Stimulated activated CD4-positive, alpha-beta T cell treated with anti-CD3 and anti-CD28 coated beads, Interleukin-12 subunit alpha, Interleukin-12 subunit beta, amount 100 ng/mL, for 48 hours (primary cell): ENCODE measurements at places on chromosomes 5 and 9.
A peak's percentile ranks its signal among the peaks of the same experiment; 100 is the strongest.

DNA sequence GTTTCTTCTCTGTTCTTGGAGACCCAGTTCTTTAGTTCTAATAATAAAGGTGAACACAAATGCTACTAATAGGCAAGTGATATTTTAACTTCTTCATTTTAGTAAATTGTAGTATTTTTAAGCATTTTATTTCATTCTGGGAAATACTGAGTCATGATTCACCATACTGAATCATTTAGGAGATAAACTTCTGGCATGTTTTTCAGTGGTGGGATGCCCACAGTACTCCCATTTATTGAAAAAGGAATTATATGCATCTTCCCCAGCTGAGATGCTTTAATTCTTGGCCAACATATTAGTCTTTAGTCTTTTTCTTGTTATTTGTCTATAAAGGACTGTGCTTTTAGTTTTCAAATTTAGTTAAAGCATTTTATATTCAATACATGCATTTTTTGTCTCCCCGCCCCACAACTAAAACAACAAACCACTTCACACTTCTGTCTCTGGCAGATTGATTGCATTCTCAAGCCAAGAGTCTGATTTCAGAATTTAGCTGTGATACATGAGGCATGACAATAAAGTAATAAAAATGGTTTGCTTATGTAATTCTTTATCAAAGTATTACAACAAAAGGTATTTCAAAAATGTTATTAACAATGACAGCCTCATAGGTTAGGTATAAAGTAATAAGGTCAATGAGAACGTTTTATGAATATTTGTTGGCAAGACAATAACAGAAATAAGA, 125.2 kb upstream of the CDH18 start:
- no peak for DNase-seq

DNA sequence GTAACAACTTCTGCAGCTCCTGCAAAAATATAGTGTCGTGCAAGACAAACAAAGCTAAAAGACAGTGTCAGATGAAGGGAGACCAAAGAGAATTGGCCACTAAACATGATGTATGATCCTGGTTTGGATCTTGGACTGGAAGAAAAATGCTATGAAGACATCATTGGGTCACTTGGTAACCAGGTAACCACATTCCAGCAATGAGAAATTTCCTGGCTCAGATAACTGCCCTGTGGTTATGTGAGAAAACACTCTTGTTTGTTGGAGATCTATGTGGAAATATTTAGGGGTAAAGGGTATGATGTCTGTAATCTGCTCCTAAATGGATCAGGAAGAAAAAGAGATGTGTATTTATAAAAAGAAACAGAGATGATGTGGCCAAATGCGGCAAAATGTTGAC, 45.5 kb upstream of the ANKRD33B start:
- no peak for DNase-seq

DNA sequence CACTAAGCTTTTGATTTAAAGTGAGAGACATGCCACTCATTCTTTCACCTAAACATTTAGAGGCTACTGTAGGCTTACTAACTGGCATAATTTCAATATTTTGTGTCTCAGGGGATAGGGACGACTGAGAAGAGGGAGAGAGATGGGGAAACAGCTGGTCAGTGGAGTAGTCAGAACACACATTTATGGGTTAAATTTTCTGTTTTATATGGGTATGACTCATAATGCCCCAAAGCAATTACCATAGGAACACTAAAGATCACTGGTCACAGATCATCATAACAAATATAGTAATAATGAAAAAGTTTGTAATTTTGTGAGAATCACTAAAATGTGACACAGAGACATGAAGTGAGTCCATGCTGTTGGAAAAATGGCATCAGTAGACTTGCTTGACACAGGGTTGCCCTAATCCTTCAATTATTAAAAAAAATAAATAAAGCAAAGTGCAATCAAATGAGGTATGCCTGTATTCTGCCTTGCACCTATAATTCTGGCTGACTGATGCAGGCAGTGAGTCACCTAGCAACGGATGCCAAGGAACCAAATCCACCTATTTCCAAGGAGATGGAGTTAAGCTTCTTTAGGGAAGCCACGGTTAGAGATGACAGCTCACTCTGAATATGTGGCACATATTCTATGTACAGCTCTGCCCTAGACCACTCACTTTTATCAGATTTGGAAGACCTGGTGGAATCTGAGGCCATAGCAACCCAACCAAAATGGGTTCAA, 166.1 kb downstream of the MARCHF11 start:
- no peak for DNase-seq

DNA sequence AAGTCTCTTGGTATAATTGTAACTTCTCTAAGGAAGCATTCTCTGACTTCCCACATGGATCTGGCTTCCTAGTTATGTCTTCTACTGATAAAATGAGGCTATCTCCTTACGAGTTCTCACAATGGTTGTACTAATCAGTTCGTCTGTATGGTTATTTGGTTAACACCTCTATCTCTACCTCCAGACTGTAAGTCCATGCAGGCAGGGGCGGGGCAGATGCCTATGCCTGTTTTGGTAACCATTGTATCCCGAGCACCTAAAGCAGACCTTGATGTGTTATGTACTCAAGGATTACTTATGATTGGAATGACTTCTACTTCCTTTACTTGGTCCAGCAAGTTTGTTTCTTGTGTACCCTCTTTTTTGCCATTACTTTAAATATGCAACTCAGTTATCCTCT, 125.0 kb upstream of the PITX1 start:
- DNase-seq = no peak

GRCh38 chr9:137077758-137078693, 709 bp downstream of the UAP1L1 start:
- DNase-seq = no peak

DNA sequence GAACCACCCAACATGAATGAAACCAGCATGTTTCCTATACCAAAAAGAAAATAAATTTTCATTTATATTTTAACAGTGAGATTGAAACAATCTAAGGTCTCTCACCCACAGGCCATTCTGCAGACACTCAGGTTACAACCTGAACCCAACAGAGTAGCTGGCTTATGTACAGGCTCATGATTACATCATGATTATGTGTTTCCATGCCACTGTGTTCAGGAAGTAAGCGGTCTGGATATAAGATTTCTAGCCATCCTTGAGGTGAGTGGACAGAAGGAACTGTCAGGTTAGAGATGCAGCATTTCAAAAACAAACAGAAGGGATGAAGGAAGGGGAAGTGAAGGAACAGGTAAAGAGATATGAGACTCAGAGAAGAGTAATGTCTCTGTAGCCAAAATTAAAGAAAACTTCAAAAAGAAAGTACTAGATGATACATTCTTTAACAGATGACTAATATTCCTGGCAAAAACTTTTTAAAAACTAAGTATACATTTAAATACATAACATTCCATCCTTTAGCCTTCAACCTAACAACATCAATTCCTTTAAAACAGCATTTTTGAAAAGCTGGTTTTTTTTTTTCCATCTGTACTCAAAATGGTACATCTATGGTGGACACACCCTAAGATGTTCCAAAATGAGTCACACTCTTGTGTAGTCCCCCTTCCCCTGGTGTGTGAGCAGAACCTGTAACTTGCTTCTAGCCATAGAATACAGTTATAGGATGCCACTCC, 119.8 kb downstream of the LPAR1 start:
- DNase-seq = no peak

DNA sequence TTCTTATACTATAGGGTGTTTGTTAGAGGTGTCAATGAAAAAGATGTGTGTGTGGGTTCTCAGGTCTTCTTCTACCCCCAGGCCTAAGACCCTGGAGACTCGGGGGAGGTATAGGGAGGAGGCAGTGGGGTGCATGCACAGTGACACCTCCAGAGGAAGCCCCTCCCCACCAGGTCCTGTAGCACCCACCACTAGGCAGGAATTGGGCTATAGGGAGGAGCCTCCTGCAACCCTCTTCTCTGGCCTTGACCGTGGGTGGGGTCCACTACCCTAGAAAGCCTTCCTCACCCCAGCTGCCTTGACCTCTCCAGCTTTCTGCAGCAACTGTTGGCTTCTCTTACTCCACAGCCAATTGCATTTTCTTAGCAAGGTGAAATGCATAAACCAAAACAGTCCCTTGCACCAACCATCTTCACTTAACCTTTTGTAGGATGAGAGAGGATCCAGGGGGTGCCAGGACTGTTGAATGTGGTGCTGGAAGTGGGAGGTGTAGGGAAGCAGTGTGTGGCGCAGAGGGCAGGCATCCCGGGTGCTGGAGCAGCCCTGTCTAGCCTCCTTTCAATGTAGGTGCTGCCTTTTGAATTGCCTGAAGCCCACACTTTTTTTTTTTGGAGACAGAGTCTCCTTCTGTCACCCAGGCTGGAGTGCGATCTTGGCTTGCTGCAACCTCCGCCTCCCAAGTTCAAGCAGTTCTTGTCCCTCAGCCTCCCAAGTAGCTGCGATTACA, 128.5 kb downstream of the RGS3 start:
- DNase-seq = no peak

GRCh38 chr5:180049185-180049548, 22.4 kb downstream of the RNF130 start:
- DNase-seq = no peak

DNA sequence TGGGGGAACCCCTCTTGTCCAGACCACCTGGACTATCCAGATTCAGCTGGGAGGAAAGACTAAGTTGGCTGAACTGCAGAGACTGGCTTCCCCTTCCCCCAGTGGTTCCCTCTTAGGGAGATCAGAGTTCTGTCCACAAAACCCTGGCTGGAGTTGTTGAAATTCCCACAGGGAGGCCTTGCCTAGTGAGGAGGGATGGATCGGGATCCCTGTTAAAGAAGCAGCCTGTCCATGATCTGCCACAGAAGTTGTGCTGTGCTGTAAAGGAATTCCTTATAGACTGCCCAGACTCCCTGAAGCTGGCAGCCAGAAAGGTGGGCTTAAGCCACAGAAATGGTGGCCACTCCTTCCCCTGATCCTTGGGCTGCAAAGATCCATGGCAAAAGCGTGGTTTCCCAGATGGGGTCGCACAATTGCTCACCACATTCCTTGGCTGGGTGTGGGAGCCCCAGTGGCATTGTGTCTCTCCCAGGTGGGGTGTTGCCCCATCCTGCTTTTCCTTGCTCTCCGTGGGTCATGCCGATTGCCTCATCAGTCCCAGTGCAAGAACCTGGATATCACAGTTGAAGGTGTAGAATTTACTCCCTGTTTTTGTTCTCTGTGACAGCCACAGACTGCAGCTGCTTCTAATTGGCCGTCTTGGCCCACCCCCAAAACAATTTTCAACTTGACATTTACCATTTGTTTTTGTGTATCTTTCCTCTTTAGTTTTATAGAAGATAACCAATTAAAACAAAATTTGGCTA, 342.4 kb downstream of the FGF10 start:
- no peak for DNase-seq

DNA sequence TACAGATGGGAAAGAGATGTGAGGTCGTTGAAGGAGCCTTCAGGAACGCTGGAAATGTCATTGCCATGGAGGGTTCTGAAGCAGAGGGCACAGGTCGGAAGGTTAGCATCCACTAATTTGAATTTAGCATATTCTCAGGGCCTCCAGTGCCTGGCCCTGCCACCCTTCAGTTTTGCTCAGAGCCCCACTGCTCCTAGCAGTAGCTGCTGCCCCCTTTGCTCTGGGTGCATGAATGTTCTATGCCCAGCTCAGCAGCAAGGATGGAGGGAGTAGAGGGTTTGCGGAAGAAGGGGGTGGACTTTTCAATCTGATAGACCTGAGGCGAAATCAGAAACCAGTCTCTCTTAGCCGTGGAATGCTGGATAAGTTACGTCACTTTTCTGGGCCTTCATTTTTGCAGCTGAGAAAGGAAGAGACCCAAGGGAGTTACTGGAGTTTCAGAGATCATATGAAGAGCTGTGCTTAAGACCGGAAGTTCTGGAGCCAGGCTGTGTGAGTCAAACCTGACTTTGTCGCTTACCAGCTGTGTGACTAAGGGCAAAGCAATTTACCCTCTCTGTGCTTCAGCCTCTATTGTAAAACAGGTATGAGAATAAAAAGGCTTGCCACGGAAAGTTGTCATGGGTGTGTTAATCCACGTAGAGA, 133.2 kb upstream of the PANK3 start:
- DNase-seq = no peak

GRCh38 chr5:172713113-172713808, 57.7 kb downstream of the DUSP1 start:
- DNase-seq = peak; percentile 61

DNA sequence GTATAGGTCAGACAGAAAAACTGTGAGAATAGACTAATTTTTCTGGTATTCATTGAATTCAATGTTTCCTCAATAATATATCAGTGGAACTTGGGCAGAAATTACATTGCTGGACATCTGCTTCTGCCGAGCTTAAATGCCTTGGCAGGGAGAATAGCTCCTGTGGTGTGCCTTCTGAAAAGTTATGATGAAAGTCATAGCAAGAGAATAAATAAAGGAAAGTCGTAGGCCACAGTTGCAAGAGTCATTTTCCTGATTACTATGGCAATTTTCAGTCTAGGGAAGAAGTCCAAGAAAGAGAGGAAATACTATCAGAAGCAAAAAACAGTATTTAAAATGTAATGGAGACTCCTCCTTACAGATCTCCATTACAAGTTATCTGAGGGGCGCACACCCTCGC, 1596.1 kb upstream of the WWC1 start:
- no peak for DNase-seq

DNA sequence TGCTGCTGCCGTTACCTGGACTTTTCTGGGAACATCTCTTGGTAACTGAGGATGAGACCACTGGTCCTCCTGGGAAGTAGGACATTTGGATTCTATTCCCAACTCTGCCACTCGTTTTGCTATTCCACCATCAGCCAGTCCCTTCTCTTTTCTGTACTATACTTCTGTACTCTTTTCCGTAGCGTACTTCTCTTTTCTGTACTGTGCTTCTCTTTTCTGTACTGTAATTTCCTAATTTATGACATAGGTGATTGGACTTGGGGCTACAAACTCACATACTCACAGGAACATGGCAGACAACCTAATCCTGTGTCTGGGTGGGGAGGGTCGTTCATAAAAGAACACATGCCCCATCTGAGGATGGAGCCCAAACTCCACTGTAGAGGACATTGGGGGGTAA, 335.3 kb upstream of the PANK3 start:
- DNase-seq = no peak

- DNase-seq = peak; percentile 21
Measured at GRCh38 chr5:115543365-115544042, 1.1 kb downstream of the FEM1C start.
